Activated T-cell treated with anti-CD3 and anti-CD28 coated beads for 4 hours (primary cell): ENCODE measurements at places on chromosomes 2 and 18.

DNA sequence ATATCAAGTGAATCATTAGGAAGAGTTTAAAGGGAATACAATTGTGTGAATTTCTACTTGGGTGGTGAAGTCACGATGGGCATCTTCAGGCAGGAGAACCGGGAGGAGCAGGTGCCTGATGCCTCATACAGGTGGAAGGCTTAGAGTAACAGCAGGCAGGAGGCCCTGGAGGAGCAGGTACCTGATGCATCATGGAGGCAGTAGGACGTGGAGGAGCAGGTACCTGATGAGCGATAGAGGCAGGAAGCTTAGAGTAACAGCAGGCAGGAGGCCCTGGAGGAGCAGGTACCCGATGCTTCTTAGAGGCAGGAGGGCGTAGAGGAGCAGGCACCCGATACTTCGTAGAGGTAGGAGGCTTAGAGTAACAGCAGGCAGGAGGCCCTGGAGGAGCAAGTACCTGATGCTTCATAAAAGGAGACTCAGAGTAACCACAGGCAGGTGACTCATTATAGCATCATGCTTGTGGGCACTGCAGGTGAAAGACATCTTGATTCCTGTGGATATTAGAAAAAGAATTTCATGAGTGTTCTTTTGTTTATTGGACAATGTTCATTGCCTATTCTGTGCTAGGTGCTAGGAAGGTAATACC, 133.9 kb downstream of the ATP9B start:
- DNase-seq: peak; percentile 16

DNA sequence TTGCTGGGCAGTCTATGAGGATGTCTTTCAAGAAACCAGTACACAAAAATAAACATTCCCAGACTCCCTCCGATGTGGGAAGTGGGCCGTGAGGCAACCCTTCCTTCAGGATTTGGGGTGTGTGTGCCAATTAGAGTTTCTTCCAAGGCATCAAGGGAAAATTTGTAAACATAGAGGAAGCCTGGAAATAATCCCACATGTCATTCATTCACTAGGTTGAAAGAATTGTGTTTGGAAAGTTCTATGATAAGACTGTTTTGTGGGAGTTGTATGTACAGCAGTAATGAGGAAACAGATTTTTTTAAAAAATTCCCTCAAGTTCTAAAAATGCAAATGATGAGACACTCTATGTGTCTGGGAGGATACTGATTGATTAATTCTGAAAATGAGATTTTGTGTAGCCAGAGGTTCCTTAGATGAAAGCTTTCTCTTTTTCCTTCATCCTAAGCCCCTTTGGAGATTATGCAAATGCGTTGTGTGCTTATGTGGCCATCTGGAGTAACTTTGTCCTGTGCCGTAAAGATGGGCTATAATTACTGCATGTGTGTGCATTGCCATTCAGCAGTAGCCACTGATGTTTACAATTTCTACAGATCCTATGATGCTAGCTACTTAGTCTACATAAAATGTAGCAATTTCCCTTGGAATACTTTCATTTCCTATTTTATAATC, 107.8 kb upstream of the TPO start:
- no peak for DNase-seq

GRCh38 chr2:235433860-235434259, 60.0 kb upstream of the AGAP1 start:
- DNase-seq: no peak

GRCh38 chr18:25896178-25896780, 194.1 kb downstream of the SS18 start:
- DNase-seq: peak; percentile 1

DNA sequence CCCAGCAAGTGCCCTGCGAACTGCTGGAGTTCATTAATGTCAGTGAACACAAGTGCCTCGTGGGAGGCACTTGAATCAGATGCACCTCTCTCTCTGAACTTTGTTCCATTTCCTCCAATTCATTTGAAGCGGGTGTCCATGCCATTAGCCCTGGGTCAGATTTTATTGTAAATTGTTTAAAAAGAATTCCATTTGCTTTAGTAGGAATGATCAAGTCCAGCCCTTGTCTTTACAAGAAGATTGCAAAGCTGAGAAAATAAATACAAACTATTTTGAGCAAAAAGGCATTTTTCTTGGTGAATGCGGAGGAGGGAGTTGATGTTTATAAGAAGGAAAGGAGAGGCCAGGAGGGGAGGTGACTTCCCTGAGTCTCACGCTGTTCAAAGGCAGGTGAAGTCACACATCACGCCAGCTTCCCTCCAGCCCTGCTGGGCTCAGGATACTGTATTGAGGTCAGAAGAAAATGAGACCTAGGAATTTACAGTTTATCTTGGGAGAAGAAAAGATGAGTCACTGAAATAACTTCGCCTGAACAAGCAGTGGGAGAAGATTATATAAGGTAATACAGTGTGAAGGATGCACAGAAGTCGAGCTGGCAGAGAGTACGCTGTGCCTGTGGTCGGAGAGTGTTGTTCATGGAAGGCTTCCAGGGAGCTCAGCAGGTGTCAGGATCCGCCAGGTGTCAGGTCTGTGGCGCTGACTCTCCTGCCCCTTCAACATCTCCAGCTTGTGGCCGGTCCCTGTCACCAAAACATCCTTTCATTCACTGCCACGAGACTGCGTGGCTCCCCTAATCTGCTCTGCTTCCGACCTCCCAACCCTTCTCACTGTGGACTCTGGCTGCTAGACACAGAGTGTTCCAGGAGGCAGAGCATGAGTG, 36.5 kb downstream of the EFR3B start:
- no peak for DNase-seq

- DNase-seq: no peak
Observed at GRCh38 chr2:73075477-73076373, 4.2 kb upstream of the SFXN5 start.

DNA sequence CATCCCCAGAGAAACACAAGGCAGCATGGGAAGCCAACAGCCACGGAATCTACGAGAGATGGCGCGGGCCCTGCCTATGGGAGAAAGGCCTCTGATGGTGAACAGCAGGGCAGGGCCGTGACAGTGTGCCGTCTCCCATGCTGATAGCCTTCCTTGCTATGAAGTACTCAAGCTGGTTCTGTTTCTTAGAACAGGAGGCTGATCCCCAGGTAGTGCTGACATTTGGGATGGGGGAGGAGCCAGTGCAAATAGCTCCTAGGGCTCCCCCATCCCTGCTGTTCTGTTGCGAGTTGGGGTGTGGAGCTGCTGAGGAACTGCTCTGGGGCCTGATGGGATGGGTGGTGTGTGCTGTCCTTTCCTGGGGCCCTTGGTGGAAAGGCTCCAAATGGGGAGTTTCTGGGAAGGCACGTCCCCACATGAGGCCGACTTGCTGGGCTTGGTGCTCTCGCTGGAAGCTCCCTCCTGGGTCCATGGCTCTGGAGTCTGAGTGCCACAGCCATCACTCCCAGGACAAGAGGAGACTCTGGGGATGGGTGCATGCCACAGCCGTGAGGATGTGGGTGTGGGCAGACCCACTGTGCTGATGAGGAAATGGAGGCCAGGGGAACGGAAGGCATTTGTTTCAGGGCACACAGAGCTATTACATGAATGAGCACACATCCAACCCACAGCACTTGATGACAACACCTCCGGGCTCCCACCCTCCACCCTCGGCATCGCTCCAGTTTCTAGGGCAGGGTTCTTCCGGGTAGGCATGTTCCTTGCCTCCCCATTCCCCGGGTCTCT, 246.8 kb downstream of the HDAC4 start:
- no peak for DNase-seq

- DNase-seq: no peak
Observed at GRCh38 chr18:48061781-48062570, 131.5 kb upstream of the SMAD2 start.

GRCh38 chr2:204003276-204003990, 66.9 kb downstream of the ICOS start:
- DNase-seq: no peak
